ENCODE measurements at places on chromosomes 11 and 22.

DNA sequence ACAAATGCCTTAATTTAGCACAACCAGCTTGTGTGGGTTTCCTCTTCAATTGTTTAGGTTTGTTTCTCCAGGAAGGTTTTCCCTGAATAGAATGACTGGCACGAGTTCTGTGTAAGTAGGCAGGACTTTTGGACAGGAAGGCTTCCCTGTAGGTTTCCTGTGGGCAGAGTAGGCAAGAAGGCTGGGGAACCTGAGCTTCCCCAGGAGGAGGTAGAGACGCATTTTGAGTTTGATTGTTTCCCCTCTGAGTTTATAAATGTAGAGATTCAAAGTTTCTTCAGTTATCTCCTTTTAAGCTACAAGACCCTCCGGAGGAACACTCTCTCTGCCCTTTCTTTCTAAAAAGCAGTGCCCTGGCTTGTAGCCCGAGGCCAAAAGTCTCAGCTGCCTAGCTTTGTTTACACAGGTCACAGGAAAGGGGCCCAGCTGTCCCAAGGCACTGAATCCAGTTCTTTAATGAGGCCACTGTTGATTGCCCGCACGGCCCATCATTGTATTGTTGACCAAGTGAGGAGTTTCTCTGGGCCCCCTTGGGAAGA is 66.6 kb upstream of the RDX start:
- DNase-seq = no peak

DNA sequence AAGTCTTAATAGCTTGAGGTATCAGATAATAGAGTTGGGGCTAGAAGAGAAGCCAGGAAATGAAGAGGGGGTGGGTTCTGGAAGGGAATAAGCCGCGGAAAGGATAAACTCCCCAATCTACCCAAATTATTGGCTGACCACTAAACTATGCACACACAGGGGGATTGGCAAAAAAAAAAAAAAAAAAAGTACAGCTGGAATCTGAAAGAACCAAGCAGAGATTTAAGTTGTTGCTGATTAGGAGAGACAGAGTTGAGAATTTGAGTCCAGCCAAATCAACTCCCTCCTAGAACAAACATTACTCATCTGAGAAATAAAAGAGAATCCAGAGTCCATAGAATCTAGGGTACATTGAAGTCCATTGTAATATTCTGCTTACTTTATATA is 134.9 kb downstream of the CCDC81 start:
- no peak for DNase-seq

- peak; percentile 63 for DNase-seq
These were observed 690 bp downstream of the CSNK1E start for GRCh38 chr22:38316364-38317121.

DNA sequence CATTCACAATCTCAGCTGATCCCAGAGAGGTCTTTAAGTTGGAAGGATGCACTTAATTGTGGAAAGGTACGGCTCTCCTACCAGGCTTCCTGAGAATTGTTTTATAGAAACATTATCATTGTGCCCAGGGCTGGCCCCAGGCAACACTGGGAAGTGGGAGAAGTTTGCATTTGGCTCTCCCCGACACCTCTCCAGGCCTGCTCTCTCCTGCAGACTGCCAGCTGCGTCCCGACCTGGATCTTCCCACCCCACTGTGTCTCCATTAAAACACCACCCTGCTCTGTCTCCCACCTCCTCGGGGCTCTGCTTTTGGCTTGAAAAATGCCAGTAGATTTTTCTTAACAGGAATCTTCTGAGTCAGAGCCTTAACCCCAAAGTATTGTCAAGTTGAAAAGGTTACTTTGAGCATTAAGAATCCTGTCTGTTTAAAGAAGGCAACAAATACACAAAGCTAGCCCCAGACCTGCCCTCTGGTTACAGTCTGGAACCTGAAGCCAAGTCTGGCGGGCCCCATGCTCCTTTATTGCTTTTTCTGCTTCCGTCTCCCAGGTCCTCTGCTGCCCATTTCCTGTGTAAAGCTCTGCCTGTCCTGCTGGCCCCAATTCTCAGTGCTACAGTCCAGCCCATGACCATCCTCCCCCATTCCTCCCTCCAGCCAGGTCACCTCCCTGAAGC is 530.2 kb downstream of the SOX6 start:
- no peak for DNase-seq

DNA sequence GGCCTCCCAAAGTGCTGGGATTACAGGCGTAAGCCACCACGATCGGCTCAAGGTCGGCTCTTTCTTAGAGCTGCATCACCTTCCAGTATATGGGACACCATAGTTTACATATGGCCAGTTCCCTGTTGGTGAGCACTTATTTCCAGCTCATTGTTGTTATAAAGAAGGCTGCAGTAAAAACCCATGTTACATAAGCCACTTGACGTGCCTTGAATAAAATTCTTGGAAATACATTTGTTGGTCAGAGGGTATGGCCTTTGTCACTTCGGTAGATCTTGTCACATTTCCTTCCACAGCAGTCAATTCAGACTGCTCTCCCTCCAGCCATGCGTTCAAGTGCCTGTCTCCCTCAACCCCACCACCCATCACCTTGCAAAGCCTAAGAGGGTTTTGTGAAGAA is 92.9 kb downstream of the PRR5L start:
- DNase-seq = no peak

DNA sequence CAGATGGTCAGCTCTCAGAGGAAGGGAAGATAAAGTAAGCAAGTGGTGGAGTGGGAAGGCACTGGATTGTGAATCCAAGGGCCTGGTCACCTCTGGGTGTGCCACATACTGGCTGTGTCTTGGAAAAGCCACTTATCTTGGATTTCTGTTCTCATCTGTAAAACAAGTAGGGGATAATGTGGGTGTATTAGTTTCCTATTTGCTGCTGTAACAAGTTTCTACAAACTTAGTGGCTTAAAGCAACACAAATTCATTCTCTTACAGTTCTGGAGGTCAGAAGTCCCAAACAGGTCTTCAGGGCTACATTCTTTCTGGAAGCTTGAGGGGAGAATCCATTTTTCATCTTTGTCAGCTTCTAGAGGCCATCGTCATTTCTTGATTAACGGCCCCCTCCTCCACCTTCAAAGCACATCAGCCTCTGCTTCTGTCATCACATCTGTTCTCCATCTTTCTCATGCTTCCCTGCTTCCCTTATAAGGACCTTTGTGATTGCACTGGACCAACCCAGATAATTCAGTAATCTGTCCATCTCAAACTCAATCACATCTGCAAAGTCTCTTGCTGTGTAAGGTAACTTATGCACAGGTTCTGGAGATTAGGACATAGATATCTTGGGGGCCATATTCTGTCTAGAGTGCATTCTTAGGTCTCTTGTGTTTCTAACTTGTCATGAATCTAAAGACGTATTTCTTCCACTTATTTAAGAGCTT is 75.9 kb downstream of the C22orf31 start:
- DNase-seq = no peak

DNA sequence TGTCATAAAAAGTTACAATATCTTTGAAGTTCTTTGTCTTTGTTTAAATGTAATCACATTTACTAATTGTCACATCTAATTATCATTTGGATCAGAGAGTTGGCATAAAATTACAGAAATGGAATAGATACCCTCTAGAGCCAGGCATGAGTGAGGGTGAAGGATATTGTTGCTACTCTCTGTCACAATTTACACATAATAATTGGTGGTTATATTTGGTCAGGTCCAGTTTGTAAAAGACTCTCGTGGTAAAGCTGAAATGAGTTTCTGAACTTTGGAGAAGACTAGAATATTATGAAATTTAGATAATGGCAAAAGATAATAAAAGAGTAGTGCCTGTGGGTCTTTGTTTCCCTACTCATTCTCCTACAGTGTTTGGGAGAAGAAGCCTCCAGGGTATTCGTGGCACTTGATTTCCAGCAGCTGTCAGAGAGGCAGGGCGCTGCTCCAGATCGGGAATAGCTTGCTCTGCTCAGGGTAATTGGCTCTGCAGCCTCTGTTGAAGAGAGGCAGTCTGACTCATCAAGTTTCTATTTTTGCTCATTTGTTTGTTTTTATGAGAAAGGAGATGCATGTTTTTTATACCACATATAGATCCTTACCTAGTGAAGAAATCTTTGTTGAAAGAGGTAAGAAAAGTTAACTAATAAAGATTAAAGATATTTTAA is 349.9 kb downstream of the CNTN5 start:
- peak; percentile 3 for DNase-seq

DNA sequence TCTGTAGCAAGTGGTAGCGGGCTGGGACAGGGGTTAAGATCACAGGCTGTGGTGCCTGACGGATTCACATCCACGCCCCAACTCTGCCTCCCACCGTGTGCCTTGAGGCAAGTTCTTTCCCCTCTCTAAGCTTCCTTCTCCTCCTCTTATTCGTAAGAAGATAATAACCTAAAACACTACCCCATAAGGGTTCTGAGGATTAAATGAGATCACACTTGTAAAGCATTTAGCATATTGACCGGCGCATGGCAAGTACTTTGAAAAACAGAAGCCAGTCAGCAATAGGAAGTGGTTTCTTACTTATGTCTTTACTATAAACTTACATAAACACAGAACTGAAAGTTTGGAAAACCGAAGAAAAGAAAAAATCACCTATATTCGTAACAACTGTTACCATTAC is 15.5 kb upstream of the LMO2 start:
- peak; percentile 44 for DNase-seq

- DNase-seq = no peak
These were observed 43.6 kb upstream of the DDX6 start for GRCh38 chr11:118834427-118835028.
